Coronary artery (tissue), 2 donors: ENCODE measurements at places on chromosomes 3 and 15.

DNA sequence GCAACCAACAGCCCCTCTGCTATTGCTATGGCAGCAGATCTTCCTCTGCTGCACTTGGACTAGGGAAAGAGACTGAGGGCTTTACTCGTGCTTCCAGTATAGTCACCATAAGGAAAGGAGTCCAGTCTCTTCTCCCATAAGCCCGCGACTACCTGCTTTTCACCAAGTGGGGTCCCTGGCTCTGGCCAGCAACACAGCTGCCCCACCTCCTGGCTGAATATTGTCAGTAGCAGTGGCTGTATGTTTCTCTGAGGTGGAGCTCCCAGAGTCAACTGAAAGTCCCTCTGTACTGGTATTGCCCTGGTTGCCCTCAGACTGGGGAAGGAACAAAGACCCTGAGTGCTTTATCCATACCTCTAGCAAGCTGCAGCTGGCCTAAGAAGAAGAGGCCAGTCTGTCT lies 719.6 kb downstream of the SQOR start:
- DNase-seq: no peak

GRCh38 chr3:142977399-142977728 lies 13.9 kb upstream of the PAQR9 start:
- DNase-seq: no peak

GRCh38 chr3:159828542-159828943 lies 160.1 kb upstream of the IL12A start:
- DNase-seq: no peak

DNA sequence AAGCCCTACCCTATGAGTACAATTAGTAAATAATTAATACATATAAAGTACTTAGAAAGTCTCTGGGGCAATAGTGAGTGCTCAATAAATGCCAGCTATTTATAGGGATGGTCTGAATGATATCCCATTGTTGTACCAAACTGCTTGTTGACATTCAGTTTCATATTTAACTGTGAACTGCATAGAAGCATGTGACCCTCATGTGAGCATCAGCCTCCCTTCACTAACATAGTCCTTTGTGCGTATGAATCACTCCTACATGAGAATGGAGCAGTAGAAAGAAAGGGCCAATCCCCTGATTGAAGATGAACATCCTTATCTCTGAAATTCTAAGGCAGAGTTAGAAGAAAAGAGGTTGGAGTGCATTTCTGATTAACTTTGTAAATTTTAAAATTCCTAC lies 68.7 kb upstream of the ATP10A start:
- no peak for DNase-seq

GRCh38 chr15:79474252-79474651 lies 42.1 kb downstream of the MINAR1 start:
- no peak for DNase-seq

- no peak for DNase-seq
These were observed 20.7 kb upstream of the PPARG start for GRCh38 chr3:12268049-12268735.

DNA sequence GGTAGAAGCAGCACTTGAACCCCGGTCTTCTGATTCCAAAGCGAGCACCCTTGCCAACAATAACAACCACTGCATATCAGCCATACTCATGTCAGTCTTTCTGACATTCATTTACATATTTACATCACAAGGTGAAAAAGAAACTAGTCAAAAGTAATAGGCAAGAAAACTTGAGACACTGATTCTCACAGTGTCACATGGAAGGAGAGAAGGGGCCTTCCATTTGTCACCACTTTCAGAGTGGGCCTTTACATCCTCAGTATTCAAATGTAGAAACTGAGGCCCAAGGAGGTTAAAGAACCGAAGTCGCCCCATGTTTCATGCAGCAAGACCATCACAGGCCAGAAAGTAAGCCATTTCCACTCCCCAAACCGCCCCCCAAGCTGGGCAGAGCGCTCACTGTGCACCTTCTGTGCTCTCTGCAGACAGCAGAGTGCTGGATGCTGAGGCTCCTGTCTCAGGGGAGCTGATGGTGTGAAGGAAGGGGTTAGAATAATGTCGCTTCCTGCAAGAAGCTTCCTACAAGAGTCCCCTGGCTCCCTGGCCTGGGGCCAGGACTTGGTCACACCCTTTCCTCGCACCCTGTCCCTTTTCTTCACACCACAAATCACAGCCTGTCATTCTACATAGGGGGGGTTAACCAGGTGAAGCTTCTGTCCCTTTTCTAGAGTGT lies 260.1 kb downstream of the UACA start:
- DNase-seq: no peak

GRCh38 chr3:51269466-51269865 lies 115.6 kb upstream of the MANF start:
- DNase-seq: no peak

- no peak for DNase-seq
These were observed 2.4 kb upstream of the LARP6 start for GRCh38 chr15:70856177-70856883.

- no peak for DNase-seq
These were observed 277.2 kb downstream of the TBL1XR1 start for GRCh38 chr3:176919836-176920765.

DNA sequence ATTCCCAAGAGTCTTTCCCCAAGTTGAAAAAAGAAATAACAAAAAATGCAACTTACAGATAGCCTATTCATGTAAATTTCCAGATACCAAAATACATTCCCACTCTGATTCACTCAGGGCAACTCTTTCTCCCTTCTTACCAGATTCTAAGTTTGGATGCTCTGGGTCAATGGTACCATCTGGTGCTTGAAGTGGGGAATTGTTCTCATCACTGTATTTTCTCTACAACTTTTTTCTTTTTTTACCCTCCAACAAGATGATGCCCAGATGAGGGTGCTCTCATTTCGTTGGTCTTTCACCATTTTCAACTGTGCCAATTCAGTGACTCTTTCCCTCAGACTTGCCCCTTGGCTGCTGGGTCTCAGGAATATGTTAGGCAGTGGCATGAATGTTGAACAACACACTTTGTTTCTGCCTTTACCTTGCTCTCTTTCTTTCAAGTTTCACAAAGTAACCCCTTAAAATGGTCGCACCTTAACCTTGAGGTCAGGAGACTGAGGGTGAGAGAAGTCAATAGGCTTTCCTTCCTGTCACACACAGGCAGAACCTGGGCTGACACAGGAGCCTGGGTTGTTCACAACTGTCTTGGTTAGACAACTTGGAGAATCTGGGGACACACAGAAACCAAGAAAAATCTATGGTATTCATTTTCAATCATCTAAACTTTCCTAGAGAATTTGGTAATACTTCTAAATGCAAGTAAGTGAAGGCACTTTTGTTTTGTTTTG lies 330.7 kb upstream of the SLCO3A1 start:
- DNase-seq: no peak

DNA sequence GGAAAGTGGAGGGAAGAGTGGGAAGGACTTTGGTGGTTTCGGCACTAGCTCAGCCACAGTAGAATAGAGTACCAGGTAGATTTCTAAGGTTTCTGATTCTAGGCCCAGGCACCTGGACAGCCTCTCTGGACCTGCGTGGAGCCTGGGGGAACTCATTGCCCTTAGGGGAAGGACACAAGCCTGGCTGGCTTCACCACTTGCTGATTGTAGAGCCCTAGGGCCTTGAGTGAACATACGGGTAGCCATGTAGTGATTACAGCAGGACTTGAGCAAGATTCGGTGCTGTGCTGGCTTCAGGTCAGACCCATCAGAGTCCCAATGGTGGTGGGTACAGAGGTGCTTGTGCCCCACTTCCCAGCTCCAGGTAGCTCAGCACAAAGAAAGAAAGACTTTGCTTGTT lies 47.0 kb downstream of the FAM81A start:
- DNase-seq: no peak

- no peak for DNase-seq
These were observed 339.3 kb downstream of the NSUN3 start for GRCh38 chr3:94402126-94402525.

DNA sequence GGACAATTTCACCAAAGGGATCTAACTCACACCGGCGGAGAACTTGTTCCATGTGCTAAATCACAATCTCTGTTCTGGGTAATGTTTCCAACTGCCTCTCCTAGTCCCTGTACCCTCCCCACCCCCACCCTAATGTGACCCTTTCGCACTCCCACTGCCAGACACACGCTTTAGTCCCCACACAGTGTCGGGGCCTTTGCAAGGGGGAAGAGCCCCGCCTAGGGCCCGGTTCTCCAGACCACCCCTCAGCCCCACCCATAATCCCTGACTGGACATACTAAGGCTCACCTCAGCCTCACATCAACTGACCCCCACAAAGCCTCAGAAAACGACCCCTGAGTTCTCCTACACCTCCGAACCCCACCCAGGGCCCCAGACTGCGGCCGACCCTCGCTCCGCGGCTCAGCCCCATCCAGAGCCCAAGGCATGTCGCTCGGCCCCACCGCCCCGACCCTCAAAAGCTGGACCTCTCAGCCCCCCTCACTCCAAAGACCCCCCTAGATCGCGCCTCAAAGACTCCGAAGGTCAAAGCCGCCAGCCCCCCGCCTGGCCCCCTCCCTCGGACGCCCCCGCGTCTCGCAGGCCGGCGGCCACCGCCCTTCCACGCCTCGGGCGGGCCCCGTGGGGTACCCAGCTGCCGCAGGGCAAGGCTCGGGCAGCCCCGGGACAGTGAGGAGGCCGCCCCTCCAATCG lies 72.0 kb upstream of the MAP4 start:
- peak; percentile 77 for DNase-seq

- no peak for DNase-seq
These were observed 437.3 kb upstream of the BCHE start for GRCh38 chr3:166274351-166275023.

DNA sequence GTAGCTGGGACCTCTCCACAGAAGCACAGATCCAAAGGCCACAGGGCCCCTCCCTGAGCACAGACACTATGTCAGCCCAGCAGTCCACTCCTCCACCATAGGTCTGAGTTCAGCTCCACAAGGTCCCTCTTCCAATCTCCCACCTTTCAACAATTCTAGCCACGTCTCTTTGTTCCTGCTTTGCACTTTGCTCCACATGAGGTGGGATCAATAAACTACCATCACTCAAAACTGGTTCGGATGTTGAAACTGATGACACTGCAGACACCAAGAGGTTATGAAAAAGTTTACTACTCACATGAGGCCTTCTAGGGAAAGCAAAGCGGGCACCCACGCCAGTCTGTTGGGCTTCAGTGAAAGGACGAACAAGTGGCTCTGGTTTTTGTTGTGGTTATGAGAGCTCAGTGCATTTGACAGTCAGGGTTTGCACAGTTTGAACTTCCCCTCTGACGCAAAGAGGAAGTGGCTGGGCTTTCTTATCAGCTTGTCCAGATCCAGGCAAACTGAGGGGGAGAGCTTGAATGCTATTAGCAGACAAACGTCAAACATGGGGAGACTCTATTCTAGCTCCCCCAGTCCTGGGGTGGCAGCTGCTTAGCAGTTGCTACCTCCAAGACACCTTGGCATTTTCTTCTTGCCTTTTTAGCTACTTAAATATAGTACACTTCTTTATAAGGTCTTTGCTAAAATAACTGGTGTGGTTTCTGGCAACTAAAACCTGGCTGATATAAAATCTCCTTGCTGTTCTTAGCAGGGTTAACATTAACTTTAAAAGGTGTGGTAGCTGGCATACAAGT lies 37.8 kb downstream of the ZNF445 start:
- DNase-seq: peak; percentile 88

DNA sequence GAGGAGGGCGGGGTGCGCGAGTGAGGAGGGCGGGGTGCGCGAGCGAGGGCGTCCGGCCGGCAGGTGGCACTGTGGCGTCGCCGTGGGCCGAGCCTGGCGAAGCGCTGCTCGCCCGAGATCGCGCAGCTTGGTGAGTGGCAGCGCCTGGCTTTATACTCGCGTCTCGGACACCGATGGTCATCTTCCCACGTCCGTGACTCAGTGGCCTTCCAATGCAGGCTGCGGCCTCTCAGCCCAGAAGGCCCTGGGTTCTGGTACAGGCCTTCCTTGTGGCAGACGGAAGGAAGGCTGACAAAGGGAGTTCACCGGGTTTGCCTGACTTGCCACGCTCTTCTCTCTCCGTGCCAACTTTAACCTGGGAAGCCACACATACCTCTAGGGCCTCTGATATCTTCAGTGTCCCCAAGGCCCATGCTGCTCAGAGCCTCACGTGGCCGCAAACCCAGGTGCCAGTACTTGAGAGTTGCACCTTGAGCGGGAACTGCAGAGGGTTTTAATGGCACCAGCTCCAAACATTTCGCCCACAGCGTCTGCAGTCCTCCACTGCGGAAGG lies 195.3 kb upstream of the LYSMD4 start:
- DNase-seq: peak; percentile 89

DNA sequence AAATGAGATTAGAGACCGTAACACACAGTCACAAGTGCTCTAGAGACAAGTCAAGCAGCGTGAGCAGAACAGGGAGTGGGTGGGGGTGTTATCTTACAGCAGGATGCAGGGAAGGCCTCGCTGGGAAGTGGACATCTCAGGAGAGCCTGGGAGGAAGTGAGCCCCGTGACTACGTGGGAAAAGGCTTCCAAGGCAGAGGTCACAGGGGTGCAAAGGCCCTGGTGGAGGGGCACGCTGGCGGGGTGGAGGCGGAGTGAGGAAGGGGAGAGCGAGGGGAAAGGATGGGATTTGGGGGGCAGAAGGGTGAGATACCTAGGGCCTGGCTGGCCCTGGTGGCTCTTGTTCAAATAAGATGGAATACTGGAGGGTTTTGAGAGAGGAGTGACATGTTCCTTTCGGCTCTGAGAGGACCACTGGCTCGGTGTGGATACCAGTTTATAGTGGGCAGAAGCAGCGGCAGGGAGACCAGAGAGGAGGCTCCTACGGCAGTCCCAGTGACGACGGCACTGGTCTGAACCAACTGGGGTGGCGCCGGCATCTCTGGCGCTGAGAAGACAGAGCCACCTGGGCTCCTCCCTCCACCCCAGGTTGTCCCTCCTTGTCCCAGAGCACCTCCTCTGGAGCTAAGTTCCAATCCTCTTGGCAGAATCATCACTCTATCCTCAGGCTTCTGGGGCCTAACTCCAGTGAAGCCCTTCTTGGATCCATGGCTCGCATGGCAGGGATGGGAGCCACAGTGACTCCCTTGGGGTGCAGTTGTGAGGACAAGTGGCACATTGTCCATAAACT lies 266.2 kb upstream of the LYSMD4 start:
- no peak for DNase-seq

GRCh38 chr3:41960826-41961750 lies 815 bp downstream of the ULK4 start:
- DNase-seq: peak; percentile 78
